ENCODE measurements at places on chromosomes 4 and X. TPM values are rescaled to one million over a fixed set of nuclear protein-coding genes. Genes with fewer than 3 reads are reported as not detected.

DNA sequence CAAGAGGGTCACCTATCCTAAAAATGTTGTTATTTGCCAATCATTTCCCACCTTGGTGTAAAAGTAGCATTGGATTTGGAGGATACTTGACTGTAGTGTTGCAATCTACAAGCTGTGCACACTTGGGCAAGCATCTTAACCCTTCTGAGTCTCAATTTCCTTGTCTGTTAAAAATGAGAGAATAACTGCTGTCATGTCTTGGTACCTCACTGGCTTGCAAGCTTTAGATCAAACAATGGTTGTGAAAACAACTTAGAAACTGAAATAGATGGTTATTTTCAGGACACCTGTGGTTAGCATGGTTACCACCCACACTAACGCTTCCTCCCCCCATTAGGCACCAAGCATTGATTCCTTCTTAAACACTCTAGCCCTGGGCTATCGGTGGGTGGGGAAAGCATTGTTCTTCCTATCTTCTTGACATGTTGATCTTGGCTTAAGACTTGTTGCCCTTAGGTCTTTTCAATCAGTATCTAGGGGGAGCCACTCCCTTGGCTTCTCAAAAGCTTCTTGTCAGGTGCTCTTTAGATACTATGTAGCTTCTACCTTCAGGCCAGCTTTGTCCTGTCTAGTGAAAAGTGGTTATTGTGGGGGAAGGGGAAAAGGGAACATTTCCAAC, 10.6 kb upstream of the AMOT start:
- no peak for DNase-seq

Gene UCP1
- total RNA-seq: 0.22 TPM

Gene BRS3
- not detected for total RNA-seq

Gene LEF1
- 2.5 TPM for total RNA-seq

DNA sequence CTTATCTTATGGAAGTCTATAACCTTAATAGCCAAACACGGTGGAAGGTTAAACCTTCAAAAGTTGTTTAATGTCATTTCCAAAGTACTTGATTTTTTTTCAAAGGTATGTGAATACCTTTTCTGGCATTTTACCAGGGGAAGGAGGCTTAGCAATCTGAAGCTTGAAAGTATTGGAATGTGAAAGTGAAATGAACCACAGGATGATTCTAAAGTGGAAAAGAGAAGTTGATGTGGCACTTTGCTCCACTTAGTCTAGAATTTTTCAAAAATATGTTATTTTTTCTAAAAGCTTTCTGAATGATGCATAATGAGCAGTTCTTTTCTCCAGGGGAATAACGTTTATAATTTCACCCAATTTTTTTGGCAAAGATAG, 19.2 kb downstream of the PI4K2B start:
- no peak for DNase-seq

Gene F8A3
- 5.3 TPM for total RNA-seq

- DNase-seq: no peak
Observed at GRCh38 chr4:157023941-157024340, 52.0 kb upstream of the GLRB start.

Gene SPANXC
- total RNA-seq: not detected

- DNase-seq: no peak
Observed at GRCh38 chrX:24079411-24079810, 24.7 kb downstream of the EIF2S3 start.

GRCh38 chrX:32483534-32484136, 727.7 kb downstream of the DMD start:
- peak; percentile 9 for DNase-seq

Gene IL21
- not detected for total RNA-seq

DNA sequence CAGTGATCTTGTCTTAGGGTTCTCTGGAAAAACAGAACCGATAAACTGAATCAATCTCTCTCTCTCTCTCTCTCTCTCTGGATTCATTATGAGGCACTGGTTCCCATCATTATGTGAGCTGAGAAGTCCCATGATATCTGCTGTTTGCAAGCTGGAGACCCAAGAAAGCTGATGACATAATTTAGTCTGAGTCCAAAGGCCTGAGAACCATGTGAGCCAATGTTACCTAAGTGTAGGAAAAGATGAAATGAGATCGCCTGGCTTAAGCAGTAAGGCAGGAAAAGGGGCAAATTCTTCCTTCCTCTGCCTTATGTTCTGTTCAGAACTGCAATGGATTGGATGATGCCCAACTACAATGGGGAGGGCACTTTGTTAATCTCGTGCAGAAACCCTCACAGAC, 207.4 kb downstream of the RBM46 start:
- DNase-seq: no peak

DNA sequence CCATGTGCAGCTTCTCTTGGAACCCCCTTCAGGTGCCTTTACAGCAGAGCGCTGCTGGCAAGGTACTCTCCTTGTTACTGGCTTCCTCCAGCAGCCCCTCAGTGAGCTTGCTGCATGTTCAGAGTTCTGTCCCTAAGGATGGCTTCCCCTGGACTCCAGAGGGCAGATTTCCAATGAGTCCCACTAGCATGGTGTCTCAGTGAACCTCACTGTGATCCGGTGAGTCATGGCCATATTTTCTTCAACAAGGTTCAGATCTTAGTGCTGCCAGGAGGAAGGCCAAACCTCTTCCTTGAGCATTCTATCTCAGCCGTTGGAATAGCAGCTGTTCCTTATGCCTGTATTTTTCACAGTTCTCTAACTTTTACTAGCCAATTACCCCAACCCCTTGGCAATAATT, 98.8 kb downstream of the CASK start:
- no peak for DNase-seq

Gene BEX5
- total RNA-seq: not detected

GRCh38 chr4:177087499-177087898, 222.2 kb upstream of the NEIL3 start:
- no peak for DNase-seq

GRCh38 chrX:134371133-134371532, 88.8 kb upstream of the HPRT1 start:
- DNase-seq: no peak

- peak; percentile 75 for DNase-seq
Observed at GRCh38 chrX:129637217-129638109, 17.3 kb downstream of the APLN start.

Gene SPATA4
- total RNA-seq: not detected

Gene MAGEC3
- not detected for total RNA-seq

GRCh38 chr4:111136438-111136837, 513.6 kb upstream of the PITX2 start:
- DNase-seq: peak; percentile 45

DNA sequence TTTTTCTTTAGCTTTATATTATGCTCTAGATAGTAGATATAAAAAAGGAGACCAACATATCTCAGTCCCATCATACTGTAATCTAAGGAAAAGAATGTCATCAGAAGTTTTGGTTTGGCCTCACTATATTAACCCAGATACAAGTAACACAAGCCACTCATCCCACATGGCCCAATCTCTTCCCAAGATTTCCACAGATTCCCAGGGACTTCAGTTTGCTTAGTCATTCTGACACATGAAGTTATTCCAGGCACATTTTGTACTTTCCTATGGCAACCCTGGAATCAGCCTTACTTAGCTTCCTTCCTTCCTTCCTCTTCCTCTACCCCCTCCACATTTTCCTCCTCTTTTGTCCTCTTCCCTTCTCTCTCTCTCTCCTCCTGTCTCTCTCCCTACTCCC, 21.7 kb upstream of the DCLK2 start:
- no peak for DNase-seq

Gene CT45A1
- not detected for total RNA-seq

- peak; percentile 36 for DNase-seq
Observed at GRCh38 chr4:88177983-88178625, 19.7 kb upstream of the ABCG2 start.

GRCh38 chr4:40183615-40184411, 13.0 kb upstream of the RHOH start:
- no peak for DNase-seq

- no peak for DNase-seq
Observed at GRCh38 chrX:130378024-130378669, 7.3 kb downstream of the GPR119 start.

DNA sequence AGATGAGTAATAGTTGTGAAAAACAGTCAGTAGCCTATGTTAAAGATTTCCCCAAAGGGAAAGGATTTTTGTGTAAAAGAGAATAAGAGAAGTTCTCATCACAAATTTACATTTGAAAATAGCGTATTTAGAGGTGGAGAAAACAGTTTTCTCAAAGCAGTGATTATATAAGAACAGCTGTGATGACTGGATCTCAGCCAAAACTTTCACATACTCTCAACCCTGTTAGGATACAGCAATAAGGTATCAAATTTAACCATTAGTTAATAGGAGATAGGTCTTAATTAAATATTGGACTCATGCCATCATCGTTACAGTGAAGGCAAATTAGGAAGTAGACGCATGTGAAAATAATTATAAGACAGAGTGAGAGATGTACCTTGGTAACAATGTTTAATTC, 622.7 kb downstream of the PCDH18 start:
- DNase-seq: no peak

Gene CCSER1
- total RNA-seq: not detected

GRCh38 chr4:174279433-174280155, 3.9 kb downstream of the FBXO8 start:
- DNase-seq: no peak

DNA sequence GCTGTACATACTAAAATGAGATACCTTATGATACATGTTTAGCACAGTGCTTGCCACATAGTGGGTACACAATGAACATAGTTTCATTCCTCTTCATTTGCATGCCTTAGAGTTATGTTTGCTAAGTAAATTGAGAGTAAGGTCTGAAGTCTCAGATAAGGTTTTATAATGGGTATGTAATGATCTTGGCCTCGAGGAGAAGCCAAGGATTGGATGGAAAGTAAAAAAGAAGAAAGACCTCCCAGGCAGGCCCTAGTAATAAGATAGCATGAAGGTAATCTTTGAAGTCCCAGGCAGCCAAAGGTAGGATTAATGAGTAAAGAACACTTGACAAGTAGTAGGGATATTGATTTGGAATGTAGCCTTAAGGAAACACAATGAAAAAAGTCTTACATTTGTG, 55.8 kb upstream of the TSPAN7 start:
- no peak for DNase-seq

Gene ACTRT1
- total RNA-seq: not detected

DNA sequence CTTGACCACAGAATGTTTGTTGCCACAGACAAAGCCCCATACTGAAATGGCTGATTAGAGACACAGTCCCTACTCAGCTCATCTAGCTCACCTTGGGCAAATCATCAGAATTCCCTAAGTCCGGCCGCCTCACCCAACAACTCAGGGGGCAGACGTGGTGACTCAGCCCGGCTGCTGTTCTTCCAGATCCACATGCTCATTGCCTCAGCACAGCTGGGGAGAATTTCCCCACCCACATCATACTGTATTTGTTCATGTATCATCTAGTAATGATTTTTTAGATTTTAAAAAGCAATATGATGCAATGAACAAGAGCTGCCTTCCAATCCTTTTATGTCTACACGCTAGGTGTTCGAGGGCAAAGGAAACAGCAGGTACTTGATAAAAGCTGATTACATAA, 333.8 kb upstream of the TENM3 start:
- no peak for DNase-seq

Gene RPL36A
- 267 TPM for total RNA-seq

- DNase-seq: no peak
Observed at GRCh38 chr4:56743550-56743949, 62.5 kb upstream of the HOPX start.

- DNase-seq: no peak
Observed at GRCh38 chrX:130726661-130727060, 176.3 kb downstream of the ENOX2 start.

DNA sequence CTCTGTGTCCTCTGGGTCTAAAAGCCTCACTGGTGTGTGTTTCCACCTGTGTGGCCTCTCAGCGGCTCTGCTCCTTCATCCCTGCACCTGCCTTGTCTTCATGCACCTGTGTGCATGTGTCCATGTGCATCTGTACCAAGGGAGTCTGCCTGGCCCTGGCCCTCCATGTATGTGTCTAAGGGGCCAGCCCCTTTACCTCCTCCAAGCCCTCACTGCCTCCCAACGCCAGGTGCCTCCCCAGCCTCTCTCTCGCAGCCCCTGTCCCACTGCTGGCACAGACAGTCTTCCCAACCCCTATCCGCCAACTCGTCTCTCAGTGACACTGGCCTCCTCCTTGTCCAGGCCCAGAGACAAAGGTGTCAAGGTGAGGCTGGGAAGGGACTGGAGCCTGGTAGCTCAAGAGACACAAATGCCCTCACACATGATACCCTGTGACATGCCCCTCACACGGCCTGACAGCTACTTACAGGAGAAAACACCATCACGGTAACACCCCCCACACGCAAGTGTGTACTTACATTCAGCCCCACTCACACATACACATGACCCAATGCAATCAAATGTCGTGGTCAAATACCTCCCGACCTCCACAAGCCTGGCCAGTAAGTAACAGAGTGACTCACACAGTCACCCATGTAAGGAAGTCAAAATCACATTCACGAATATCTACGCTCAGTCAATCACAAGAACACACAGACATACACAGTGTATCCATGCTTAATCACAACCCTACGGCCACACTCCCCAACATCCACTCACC, 11.4 kb downstream of the L1CAM start:
- DNase-seq: no peak

GRCh38 chrX:150688911-150689451, 4.2 kb upstream of the MTMR1 start:
- DNase-seq: peak; percentile 26

Gene MMAA
- total RNA-seq: 6.8 TPM

- no peak for DNase-seq
Observed at GRCh38 chr4:159107203-159107925, 4.5 kb downstream of the RAPGEF2 start.

DNA sequence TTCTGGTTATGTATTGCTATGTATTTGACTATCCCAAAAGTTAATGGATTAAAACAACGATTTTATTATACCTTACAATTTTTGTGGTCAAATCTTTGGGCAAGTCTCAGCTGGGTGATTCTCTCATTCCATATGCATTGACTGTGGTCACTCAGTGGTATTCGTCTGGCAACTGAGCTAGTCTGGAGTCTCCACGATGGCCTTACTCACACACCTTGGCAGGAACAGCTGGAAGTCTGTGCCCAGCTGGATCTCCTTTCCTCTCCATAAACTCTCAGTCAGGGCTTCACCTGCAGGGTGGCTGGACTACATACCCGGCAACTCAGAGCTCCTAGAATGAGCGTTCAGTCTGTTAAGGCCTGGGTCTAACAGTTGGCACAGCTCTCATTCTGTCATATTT, 141.1 kb upstream of the WDFY3 start:
- DNase-seq: no peak

DNA sequence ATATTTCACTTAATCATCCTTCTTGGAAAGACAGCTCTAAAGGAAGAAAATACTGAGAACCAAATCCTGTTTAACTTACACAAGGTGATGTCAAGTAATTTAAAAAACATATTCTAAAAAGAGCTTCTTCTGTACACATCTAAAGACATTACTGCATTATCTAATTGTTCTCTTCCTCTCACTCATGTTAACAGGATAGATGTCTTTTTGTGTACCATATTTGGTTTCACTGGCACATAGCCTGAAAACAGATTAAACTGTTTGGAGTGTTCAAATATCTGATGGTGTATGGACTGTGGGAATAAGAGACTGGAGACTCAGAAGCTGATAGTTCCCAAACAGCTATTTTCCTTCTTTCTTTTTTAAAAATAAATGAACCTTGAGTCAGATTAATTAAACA, 213.3 kb upstream of the MAB21L2 start:
- DNase-seq: peak; percentile 81

- DNase-seq: peak; percentile 74
Observed at GRCh38 chrX:15815779-15816437, 25.6 kb downstream of the ZRSR2 start.

Gene FAM9C
- not detected for total RNA-seq

GRCh38 chrX:16903274-16904022, 33.3 kb upstream of the RBBP7 start:
- DNase-seq: no peak

Measured in A673 (cell line).